ENCODE measurements at places on chromosomes 6 and 20.

- DNase-seq: no peak
Observed at GRCh38 chr20:17444091-17444490, 87.1 kb downstream of the BFSP1 start.

- DNase-seq: no peak
Observed at GRCh38 chr6:52243282-52243893, 912 bp downstream of the IL17F start.

DNA sequence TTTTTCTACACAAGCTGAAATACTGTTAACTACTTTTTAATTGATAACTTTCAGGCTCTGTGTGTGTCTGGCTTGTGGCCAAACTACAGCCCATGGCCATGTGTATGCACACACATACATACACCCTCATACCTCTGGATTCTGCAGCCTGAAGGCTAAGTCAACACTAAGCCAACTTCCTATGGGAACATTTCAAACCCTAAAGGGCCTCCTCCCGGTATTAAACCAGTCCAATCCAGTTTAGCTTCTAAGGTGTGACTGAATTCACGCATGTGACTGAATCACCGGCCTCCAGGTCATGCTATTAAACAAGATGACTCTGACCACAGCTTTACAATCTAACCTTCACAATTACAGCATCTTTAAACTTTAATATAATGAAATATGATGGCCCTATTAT, 20.7 kb upstream of the DST start:
- peak; percentile 77 for DNase-seq

DNA sequence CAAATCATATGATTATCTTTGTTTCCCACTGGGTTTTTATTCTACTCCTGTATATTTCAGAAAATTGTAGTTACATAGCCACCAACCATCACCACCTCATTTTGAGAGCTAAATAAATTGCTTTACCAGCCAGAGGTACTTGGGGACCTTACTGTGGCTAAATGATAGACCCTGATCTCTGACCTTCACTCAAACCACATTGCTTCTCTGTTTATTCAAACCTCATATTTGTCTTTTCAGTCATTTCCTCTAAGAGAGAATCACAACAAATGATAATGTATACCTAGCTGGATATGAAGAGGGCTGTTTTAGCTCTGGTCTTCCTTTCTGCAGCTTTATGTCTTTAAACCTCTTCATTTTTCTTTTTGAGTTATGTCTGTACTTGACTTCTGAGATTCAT, 142.8 kb downstream of the ADGB start:
- DNase-seq: no peak

GRCh38 chr6:141463237-141463977, 669.3 kb upstream of the GJE1 start:
- DNase-seq: peak; percentile 65

DNA sequence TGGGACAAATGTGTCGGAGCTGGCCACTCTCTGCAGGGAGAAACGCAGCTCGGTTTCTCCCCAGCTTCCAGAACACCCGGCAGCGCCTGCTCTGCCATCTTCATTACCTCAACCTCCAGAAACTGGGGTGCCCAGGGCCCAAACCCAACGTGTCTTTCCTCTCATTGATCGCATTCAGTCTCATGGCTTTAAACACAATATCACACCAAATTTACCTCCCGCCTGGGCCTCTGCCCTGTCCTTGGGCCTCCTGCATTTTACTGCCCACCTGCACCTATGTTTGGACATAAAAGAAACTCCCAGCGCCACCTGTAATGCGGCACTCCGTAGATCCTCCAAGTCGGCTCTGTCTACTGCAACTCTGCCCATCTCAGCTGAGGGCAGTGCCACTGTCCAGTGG, 22.2 kb downstream of the SERPINB6 start:
- DNase-seq: no peak

DNA sequence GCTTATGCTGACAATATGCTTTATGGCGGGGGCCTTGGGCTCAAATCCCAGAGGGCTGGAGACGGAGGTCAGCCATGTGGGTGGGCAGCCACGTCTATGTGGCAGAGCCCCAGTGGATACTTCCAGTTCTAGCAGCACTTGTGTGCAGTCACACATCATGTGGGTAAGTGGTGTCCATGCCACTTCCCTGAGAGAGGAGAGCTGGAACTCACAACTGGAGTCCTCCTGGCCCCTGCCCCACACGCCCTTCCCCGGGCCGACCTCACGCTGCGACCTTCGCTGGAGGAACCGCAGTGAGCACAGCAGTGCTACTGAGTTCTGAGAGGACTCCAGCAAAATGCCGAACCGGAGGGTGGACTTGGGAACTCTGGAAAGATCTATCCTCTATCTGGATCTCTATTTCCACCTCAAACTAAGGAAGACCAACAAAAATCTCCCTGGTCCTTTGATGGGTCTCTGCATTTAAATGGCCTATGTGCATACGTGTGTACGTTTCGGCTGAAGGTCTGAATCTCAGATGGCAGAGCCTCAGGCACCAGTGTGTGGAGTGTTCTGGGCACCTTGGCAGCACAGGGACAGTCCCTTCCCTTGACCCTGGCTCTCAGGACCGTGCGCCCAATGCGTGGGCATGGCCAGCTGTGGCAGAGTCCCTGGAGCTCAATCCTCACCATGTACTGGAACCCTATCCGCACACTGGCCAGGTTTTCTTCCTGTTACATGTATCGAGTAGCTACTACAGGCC, 55.4 kb downstream of the GNAS-AS1 start:
- DNase-seq: no peak

- DNase-seq: no peak
Observed at GRCh38 chr6:103872678-103873077, 987.0 kb downstream of the HACE1 start.

Measured in kidney tubule cell (primary cell).